ENCODE measurements at places on chromosomes 7 and 10.

- peak; percentile 50 for DNase-seq
Measured at GRCh38 chr10:119029613-119030420, at the start of gene NANOS1. TSS of gene NANOS1 (plus strand) at chr10:119029714. CDS start at chr10:119029802, 88 bp downstream.

GRCh38 chr7:20577441-20578071, 37.9 kb upstream of the ABCB5 start:
- DNase-seq: no peak

- DNase-seq: no peak
Measured at GRCh38 chr7:54992871-54993475, 25.8 kb upstream of the EGFR start.

DNA sequence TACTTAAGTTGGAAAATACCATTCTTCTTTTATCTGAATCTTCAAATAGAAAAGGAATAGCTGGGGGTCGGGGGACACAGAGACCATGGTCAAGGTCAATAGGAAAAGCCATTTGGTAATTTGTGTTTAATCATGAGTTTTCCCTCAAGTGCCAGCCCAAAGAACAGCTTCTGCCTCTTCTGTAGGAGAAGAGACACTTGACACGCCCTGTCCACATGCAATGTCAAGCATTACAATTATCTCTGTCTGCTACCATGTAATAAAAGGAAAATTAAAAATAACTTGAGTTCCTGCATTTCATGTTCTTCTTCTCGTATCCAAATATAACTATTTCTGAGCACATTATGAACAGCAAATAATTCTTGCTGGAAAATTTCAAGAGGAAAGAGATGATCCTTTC, 241.7 kb downstream of the IPMK start:
- DNase-seq: no peak

DNA sequence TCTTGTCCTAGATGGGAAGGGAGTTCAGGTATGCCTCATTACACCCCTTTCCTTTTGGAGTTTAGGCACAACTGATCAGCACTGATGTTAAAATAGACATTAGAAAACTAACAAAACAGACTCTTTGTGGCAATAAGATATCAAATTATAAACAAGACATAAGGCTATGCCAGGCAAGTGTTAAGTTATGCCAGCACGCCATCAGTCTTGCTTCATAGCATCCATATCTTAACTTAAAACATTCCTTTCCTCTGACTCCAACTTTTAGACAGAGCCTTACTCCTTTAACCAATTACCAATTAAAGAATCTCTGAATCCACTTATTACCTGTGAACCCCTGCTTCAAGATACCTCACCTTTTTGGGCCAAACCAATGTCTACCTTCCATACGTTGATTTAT, 126.2 kb upstream of the ETV1 start:
- no peak for DNase-seq

DNA sequence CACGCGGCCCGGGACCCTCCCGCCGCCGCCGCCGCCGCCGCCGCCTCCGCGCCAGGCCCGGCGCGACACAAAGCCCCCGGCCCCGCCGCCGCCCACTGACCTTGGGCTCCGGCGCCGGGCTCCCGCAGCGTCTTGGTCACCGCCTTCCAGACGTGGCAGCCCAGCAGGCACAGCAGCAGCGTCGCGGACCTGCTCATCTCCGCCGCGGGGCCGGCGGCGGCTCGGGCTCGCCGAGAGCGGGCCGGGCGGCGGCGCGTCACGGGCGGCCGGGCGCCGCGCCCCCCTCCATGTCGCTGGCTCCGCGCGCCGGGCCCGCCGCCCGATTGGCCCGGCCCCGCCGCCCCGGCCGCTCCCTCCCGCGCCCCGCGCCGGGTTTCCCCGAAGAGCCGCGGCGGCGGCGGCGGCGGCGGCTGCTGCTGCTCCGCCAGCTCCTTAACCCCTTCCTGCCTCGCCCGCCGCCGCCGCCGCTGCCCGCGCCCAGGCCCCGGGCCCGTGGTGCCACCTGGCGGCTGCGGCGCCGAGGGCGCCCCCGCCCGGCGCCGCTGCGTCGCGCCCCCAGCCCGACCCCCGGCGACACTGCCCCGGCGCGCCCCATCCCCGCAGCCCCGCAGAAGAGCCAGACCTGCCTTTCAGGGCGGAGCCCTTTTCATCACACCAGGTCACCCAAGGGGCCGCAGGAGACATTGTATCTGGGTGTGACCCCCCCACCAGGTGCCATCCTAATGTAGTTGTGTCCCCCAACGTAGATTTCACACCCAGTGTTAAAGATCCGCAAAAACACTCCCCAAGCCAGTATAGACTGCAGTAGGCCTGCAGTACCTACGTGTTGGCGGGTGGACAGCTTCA, at the start of gene FAM171A1:
FAM171A1 (minus strand) TSS at position 434 of the 846 bp plus-strand sequence; CDS start at position 197, 237 bp downstream.
- peak; percentile 51 for DNase-seq

- no peak for DNase-seq
Measured at GRCh38 chr10:118207470-118208007, 134.6 kb downstream of the FAM204A start.

GRCh38 chr10:327889-328852, 192.9 kb downstream of the ZMYND11 start:
- DNase-seq: no peak
